Right renal pelvis (tissue), 4 donors: ENCODE measurements at places on chromosomes 12 and 14.

DNA sequence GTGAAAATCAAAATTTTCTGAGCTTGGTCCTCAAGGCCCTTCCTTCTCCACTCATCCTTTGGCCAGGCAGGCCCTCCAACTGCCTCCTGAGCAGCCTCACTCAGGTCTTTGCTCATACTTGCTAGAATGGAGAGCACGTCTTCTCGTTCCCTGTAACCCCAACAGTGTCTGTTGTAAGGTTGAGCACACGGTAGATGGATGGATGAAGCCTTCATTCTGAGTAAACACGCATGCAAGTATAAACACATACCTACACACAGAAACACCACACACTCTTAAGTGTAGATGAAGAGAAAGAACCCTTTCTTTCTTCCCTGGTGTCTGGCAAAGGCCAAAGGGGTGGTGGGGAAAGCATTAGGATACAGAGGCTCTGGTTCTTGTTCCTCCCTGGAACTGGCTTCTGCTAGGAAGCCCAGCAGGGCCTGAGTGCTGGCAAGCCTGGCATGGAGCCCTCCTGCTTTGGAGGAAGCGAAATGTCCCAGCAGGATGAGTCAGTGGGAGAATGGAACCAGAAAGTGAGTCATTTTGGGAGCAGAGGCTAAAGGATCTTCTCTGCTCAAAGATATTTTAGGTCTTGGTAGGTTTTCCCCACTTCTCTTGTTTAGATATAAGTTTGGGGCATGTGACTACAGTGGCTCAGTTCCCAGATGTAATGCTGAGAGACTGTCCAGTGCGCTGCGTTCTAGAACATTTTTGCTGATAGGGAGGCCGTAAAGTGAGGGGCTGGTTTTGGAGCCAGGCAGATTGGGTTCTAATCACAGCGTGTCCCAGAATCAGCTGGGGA lies 127.4 kb downstream of the CACNA1C start:
- no peak for DNase-seq

DNA sequence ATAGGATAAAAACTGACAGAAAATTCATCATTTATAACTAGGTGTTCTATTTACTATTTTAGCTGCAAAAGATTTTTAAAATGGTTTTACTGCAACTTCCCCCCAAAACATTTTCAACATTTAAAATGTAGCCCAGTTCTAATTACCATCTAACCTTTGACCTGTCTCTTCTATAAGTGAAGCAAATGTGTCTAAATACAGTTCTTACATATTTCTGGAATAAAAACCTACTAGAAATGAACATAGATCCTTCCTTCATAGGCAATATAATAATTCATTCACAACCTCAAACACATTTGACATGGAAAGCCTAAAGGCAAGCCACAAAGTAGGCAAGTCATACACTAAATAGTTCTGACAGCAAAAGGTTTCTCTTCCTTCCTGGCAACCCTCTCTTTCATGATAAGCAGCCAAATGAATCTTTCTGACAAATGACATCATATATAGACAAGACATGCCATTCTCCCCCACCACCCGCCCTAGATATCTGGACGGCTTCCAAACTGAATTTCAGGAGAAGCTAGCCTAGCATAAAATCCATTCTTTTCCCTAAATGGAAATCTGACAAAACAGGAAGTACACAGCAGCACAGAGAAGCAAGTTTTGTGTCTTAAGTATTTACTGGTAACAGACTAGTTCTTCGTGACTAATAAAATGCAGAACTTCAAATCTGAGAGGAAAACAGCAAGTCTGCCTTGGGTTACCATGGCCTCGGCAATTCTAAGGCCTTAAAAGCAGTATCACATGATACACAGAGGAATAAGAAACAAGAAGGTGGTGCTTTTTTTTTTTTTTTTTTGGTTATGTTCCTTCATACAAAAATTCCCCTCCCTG lies 17.2 kb upstream of the ARID4A start:
- DNase-seq: peak; percentile 27

DNA sequence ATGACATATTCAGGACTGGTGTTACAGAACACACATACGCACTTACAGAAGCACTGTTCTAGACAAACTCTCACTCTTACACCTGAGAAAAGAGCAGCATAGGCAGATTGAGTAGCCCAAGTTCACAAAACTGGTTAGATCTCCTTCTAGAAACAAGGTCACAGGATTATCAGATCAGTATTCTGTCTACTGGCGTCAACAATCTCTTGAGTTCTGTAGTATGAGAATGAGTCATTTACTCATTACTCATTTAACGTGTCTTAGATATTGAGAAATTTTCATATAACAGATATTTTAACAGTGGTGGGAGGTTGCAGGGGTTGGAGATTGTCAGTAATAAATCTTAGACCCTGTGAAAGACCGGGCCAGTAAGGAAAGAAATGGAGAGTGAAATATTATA lies 2.8 kb upstream of the TSPAN8 start:
- no peak for DNase-seq

DNA sequence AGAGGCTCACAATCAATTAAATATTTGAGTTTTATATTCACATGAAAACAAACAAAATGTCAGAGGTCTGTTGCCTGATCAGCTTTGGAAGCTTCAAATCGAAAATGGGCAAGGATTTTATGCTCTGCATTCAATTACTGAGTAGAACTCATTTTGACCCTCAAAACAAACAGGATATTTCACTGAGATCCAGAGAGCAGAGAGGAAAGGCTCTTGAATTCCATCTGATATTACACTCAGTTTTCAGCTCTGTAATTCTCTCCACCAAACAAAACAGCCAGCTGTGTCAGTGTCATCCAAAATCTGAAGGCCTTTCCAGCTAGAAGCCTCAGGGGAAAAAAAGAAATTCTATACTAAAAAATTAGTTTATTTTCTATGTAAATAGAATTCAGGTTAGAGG lies 128.6 kb upstream of the FLRT2 start:
- no peak for DNase-seq

DNA sequence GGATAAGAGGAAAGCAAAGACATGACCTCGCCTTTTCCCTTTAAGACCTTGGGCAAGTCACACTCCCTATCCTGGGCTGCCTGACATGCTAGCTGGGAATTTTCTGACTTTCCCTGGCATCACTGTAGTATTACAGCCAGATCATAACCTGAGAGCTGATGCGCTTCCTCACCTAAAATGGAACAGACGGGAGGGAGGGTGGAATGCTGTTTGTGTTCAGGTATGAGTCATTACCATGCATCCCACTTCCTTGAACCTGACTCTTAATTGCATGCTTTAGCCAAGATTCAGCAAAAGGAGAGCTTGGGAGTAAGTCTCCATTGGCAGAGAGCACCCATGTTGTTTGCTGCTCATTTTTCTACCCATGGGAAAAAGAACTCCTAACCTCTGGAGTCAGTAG lies 156.5 kb downstream of the KCNK10 start:
- no peak for DNase-seq

DNA sequence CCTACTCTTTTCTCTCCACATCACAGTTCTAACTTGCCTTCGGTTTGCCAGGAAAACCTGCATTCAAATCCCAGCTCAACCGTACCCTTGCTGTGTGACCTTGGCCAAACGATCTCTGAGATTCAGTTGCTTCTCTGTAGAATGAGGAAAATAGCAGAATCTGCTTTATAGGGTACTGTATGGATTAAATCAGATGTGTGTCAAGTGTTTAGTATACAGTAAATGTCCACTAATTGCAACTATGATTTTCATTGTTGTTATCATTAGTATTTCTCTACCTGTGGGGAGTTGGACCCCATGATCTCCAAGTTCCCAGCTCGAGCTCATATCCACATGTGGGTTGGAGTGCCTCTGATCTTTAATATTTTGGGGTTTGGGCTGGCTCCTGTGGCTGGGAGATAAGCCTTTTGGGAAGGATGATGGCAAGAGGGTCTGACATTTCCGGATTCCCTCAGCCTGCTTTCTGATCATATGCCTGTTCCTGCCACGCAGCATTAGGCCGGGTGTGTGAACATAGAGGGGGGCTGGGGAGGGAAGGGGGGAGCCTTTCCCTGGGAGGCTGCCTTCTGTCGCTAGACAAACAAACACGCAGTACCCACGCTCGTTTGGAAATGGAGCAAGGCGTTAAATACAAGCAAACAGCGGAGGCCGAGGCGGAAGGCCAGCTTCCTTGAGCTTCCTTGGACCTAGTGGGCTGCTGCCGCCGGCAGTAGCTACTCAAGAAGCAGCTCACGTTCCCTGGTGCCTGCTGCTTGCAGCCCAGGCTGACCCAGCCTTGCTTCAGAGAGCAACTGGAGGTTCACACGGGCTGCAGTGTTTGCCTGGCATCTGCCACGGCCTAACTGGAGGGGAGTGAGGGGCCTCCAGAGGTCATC lies 213.5 kb upstream of the LHX5 start:
- no peak for DNase-seq

DNA sequence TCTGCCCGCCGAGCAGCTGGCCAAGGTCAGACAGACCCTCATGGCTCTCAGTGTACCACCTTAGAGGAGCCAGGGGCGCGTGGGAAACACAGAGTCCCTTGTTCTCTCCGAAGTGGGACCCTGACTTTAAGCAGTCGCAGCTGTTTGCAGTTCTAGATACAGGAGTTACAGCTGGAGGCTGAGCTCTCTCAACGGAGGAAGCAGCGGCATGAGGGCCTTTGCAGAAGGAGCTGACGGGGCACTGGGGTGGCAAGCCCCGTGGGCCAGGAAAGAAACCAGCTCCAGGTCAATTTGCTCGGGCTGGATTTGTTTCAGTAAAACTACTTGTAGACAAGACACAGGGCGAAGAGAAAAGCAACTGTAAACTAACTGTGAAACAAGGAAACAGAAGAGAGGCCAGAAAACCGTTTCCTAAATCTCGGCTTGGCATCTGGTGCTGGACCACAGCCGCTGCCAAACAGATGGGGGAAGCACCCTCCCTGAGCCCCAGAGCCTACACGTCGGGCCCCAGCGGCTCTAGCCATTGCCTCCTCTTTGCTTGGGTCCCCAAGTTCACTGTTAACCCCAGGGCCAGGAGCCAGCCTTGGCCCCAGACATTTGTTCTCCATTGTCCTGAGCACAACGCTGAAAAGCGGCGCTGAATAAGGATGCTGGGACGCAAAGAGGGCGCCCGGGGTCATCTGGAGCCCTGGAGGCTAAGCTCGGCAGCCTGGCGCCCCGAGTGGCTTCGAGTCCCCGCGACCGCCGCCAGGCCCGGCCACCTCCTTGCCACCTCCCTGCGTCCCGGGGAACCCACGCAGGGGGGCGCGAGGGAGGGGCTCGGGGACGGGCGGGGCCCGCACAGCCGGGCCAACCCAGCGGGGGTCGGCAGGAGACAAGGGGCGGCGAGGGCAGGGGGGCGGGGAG lies 914 bp upstream of the PACS2 start:
- DNase-seq: no peak

- no peak for DNase-seq
These were observed 44.8 kb downstream of the WSCD2 start for GRCh38 chr12:108173892-108174291.

- DNase-seq: no peak
These were observed 48.2 kb downstream of the SETD3 start for GRCh38 chr14:99432485-99432884.

GRCh38 chr12:112584266-112584722 lies 165.5 kb downstream of the PTPN11 start:
- DNase-seq: no peak

- no peak for DNase-seq
These were observed 539.1 kb downstream of the TMTC2 start for GRCh38 chr12:83225806-83226205.

DNA sequence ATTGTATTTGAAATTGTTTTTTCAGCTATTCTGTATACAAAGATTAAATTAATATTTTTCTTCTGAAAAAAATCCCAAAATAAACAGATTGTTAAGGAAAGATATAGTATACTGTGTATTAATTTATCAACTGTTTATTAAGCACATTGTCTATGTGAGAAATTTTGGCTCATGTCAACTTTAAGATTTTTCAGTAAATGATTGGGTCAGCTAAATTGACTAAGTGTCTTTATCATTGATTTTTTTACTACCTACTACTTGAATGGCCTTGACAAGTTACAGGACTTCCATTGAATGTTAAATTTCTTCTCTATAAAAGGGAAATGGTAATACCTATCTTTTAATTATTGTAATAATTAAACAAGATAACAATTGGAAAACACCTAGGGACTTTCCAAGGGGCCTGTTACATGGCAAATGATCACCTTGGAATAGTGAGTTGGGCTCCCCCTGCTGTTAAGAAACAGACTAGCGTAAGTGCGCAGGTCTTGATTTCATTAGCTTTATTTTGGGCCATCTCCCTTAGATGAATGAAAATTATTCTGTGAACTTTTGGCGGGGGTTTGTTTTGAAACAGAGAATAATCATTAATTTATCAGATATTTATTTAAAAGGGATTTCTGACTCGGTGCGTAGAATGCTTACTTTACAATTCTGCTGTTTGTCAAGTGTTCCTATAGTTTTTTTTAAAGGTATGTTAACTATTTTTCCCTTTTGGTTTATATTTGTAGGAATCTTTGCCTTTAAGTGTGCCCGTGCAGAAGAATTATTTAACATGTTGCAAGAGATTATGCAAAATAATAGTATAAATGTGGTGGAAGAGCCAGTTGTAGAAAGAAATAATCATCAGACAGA lies 14.5 kb upstream of the CCT2 start:
- peak; percentile 43 for DNase-seq

- DNase-seq: no peak
These were observed 100.1 kb downstream of the HEATR5A start for GRCh38 chr14:31320216-31320615.

DNA sequence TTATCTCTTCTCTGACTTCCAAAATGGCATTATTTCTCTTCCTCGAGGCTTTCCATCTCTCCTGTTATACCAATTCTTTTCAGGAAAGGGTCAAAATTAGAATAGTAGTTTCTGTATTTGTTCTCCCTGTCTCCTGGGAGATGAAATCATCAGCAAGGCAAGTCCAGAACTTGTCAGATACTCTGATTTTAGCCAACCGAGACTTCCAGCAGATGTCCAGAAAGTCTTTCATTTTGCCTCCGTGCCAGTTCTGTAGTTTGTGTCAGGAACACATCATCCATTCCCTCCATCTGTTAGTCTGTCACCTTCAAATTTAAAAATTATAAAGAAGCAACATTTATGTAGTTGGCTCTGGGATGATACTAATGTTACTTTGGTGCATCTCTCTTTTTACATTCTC lies 275.7 kb downstream of the CCDC59 start:
- DNase-seq: no peak
